ENCODE measurements at places on chromosomes 1 and 21.

- DNase-seq, result no peak
These were observed 102.9 kb downstream of the PTPN14 start for GRCh38 chr1:214448536-214448935.

- no peak for DNase-seq
These were observed 178.6 kb downstream of the GPR52 start for GRCh38 chr1:174626031-174627025.

DNA sequence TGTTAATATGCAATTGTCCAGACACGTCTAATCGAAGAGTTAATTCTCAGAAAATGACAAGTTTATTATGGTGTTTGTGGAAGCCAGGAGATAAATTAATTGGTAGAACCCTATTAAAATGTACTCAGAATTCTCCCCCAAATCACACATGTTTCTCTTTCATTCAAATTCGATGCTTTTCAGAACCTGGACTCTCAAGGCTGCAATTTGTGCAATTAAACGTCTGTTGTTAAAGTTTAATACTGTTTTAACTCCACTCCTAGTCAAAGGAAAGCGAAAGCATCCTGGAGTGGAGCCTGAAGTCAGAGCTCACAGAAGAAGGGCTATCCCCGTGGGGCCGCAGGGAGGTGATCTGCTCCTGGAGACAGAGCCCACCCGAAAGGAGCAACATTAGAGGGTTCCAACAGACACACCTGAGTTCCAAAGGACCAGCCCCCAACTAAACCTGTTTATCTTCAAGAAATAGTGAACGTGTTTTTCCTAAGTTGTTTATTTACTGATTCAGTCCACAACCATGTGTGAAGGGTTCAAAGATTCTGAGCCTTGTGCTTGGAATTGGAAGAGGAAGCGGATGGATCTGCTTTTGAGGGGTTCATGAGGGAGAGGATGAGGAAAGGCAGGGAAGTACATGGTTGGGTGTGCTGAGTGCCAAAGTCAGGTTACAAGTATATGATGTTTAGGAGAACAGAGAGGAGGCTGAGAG, 68.0 kb upstream of the AKT3 start:
- no peak for DNase-seq

DNA sequence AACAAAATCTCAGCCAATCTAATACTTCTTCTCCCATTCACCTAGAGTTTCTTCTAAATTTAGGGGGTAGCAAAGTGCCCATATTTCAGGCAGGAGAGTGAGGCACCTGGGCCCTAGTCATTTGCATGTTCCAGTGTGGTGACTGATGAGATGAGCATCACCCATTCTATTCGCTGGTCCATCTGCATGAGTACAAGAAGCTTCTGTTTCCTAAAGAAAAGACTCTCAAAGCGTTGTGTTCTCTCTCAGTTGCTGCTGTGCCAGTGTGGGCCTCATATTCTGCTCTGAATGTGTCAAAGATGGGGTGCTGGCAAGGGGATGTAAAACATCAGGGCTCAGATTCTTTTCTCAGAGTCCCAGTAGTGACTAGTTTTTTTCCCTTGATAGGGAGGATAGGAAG, 16.1 kb upstream of the DPYD start:
- DNase-seq, result no peak

DNA sequence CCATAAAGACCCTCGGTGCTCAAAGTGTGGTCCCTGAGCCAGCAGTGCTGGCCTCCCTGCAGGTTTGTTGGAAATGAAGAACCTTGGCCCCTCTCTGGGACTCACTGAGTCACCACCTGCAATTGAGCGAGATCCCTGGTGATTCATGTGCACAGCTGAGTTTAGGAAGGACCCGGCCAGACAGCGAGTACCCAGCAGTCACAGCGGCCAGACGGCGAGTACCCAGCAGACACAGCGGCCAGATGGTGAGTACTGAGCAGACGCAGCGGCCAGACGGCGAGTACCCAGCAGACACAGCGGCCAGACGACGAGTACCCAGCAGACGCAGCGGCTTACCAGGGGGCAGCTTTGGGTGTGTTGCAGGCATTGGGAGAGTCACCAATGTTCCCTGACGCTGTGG, 123.8 kb downstream of the PRDM16 start:
- DNase-seq, result no peak

- no peak for DNase-seq
These were observed 84.6 kb upstream of the NEK7 start for GRCh38 chr1:198072177-198072576.

DNA sequence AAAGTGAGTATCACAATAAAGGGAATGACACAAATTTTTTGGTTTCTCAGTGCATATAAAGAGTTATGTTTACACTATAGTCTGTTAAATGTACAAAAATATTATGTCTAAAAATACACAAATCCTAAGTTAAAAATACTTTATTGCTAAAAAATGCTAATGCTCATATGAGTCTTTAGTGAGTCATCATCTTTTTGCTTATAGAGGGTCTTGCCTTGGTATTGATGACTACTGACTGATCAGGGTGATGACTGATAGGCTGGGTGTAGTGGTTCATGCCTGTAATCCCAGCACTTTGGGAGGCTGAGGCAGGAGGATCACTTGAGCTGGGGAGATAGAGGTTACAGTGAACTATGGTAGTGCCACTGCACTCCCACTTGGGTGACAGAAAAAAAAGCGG, 12.9 kb upstream of the NUF2 start:
- DNase-seq, result no peak

DNA sequence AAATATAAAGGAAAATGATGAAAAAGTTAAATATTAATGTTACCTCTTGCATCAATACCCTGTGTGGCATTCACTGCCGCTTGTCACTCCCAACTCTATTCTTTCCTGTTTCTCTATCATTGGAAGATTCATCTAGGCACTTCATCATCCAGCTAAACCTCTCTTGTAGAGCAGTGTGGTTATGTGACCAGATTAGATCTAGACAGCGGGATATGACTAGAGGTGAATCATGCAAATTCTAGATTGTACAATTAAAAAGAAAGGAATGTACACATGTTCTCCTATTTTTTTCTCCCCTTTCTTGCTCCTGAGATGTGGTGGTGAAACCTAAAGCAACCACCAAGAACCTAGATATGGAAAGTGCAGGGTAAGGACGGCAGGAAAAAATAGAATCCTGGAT, 174.1 kb downstream of the LBR start:
- no peak for DNase-seq

GRCh38 chr1:12461754-12462153, 156.3 kb downstream of the DHRS3 start:
- no peak for DNase-seq

- DNase-seq, result no peak
These were observed 586.5 kb downstream of the NEGR1 start for GRCh38 chr1:71695821-71696220.

- peak; percentile 70 for DNase-seq
These were observed 15.9 kb downstream of the RNU5D-1 start for GRCh38 chr1:44714944-44715571.

- DNase-seq, result peak; percentile 2
These were observed 53.6 kb downstream of the WNT9A start for GRCh38 chr1:227893949-227894721.

DNA sequence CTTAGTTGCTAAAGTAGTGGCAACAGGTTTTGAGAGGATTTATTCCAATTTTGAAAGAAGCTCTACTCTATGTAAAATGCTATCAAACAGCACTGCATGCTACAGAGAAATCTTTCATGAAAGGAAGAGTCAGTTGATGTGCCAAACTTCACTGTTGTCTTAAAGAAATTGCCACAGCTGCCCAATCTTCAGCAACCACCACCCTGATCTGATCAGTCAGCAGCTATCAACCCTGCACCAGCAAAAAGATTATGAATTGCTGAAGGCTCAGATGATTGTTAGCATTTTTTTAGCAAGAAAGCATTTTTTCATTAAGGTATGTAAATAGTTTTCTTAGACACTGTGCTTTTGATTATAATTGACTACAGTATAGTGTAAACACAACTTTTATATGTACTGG, 49.6 kb downstream of the SLC9C2 start:
- no peak for DNase-seq

DNA sequence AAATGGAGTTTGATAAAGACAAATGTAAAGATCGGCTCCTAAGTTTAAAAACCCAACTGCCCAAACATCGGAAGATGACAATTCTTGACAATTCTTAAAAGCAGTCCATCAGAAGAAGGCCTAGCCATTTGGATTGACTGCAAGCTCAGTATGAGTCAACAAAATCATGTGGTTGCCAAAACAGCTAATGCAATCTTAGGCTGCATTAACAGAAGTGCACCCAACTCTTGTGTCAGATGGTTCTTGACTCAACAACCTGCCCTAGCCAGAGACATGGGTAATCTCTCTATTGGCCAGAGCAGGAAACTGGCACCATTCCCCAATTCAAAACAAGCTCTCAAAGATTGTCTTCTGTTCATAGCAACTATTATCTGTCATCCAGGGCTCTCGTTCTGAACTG, 9.9 kb upstream of the NCF2 start:
- no peak for DNase-seq

GRCh38 chr1:247914941-247915662, 5.0 kb upstream of the OR2T8 start:
- no peak for DNase-seq

- DNase-seq, result no peak
These were observed 17.1 kb downstream of the ABCG1 start for GRCh38 chr21:42236014-42236413.

DNA sequence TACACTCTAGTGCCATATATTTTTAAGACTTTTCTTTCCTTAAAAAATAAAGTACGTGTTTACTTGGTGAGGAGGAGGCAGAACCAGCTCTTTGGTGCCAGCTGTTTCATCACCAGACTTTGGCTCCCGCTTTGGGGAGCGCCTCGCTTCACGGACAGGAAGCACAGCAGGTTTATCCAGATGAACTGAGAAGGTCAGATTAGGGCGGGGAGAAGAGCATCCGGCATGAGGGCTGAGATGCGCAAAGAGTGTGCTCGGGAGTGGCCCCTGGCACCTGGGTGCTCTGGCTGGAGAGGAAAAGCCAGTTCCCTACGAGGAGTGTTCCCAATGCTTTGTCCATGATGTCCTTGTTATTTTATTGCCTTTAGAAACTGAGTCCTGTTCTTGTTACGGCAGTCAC, 25.2 kb downstream of the PSEN2 start:
- DNase-seq, result no peak

DNA sequence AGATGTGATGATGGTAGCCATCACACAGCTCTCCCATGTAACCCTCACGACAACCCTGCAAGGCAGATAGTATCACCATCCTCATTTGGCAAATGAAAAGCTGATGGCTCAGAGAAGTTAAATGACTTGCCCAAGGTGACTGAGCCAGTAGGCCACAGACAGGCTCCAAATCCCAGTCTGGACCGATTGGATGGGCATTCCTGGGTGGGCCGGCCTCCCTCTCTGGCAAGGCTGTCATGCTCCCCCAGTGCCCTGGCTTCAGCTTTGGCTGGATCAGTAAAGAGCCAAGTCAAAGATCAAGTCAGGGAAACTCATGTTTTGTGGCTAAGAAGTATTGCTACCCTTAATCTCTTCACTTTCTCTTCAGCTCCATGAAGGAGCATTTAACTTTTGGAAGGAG, 41.2 kb downstream of the CDCP2 start:
- no peak for DNase-seq

- DNase-seq, result no peak
These were observed 45.0 kb upstream of the BCL10 start for GRCh38 chr1:85321237-85321964.

- DNase-seq, result no peak
These were observed 874.4 kb downstream of the KCNT2 start for GRCh38 chr1:195733826-195734225.

DNA sequence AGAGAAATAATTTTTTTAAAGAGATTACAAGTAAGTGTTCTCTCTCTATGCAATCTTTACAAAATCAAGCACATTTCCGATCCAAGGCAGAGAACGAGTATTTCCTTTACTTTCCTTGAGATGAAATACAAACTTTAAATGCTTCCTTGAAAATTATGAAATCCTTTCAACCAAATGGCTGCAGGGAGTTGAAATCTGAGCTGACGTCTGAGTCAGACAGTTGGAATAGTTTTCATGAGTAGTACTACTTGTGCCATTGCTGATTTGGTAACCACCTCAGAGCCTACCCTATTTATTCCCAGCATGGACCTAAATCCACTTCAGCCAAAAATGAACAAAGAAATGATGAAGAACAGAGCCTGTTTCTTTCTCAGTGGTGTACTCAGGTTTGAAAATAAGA, 183.6 kb downstream of the GIPC2 start:
- no peak for DNase-seq

GRCh38 chr1:36091698-36092097, 3.0 kb downstream of the ADPRS start:
- DNase-seq, result no peak

GRCh38 chr21:15121655-15122120, 56.9 kb upstream of the NRIP1 start:
- no peak for DNase-seq

DNA sequence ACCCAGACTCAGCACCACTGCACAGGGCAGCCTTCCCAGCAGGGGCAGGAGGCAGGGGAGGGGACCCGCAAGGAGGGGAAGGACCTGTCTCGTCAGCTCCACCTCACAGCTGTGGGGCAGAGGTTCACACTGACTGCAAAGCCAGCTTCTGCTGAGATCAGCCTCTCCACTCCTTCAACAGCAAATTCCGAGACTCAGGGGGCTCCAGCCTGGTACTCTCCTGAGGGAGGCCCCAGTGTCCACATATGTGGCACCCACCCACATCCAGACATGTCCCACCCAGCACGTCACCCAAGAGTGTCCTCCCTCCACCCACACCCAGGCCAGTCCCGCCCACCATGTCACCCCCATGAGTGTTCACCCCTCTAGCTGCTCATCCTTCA, 329.5 kb downstream of the NPHP4 start:
- DNase-seq, result no peak

DNA sequence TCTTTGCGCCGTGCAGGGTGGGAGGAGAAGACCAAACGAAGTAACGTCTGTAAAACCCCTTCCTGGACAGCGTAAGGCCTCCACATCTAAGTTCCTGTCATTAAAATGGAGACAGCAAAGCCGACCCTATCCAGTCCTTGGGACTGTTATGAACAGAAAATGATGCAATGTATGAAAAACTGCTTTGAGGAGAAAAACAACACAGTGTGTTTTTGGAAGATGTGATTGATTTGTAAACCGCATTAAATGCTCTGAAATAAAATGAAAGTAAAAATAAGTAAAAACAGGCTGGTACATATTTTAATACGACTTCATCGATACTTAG, 827 bp upstream of the URB1 start:
- no peak for DNase-seq

- DNase-seq, result no peak
These were observed 5.7 kb upstream of the CBR3 start for GRCh38 chr21:36129219-36129618.

GRCh38 chr1:240164742-240165141, 73.1 kb downstream of the FMN2 start:
- DNase-seq, result no peak
